Stimulated activated CD4-positive, alpha-beta T cell treated with anti-CD3 and anti-CD28 coated beads, Interleukin-1b, Interleukin-23, amount 100 ng/mL, for 1 hour (primary cell): ENCODE measurements at places on chromosomes 5 and 9.

- DNase-seq: no peak
These were observed 87.2 kb upstream of the IRX1 start for GRCh38 chr5:3508395-3508794.

- DNase-seq: no peak
These were observed 31.7 kb downstream of the SARDH start for GRCh38 chr9:133706307-133707050.

DNA sequence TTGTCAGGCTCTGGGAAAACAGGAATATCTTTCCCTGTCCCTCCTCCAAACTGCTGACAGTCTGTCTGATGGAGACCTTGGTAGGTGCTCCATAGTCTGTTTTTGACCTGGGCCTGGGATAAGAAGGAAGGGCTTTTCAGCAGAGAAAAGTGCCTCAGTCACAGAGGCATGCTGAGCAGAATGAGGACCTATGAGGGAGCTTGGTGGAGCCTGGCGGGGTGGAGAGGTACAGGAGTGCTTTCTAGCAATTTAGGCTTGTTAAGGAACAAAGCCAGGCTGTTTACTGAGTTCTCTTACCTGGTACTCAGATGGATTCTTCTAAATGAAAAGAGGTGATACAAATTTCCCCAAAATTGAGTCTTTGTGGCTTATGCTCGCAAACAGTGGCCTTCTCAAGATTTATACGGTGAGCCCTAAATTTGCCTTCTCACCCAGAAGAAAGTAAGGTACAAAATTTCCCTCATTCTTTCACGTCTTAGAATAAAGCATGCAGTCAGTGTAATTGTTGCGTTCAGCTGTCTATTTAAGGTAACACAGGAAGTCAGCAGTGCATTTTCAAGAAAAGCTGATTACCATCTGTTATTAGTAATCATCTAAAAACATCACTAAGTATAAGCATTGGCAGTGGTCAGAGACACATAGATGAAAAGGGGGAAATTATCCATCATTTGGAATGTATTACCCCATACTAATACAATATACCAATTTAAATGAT lies 28.6 kb upstream of the IL13 start:
- DNase-seq: no peak

GRCh38 chr5:400282-401145 lies 42.5 kb upstream of the EXOC3 start:
- DNase-seq: no peak

- no peak for DNase-seq
These were observed 58.6 kb downstream of the LHFPL2 start for GRCh38 chr5:78589923-78590322.

GRCh38 chr5:62568800-62569432 lies 9.7 kb upstream of the LRRC70 start:
- no peak for DNase-seq

GRCh38 chr9:37565661-37566618 lies 10.2 kb downstream of the FBXO10 start:
- no peak for DNase-seq

- DNase-seq: no peak
These were observed 66.6 kb upstream of the TAF11L2 start for GRCh38 chr5:17431272-17432050.

DNA sequence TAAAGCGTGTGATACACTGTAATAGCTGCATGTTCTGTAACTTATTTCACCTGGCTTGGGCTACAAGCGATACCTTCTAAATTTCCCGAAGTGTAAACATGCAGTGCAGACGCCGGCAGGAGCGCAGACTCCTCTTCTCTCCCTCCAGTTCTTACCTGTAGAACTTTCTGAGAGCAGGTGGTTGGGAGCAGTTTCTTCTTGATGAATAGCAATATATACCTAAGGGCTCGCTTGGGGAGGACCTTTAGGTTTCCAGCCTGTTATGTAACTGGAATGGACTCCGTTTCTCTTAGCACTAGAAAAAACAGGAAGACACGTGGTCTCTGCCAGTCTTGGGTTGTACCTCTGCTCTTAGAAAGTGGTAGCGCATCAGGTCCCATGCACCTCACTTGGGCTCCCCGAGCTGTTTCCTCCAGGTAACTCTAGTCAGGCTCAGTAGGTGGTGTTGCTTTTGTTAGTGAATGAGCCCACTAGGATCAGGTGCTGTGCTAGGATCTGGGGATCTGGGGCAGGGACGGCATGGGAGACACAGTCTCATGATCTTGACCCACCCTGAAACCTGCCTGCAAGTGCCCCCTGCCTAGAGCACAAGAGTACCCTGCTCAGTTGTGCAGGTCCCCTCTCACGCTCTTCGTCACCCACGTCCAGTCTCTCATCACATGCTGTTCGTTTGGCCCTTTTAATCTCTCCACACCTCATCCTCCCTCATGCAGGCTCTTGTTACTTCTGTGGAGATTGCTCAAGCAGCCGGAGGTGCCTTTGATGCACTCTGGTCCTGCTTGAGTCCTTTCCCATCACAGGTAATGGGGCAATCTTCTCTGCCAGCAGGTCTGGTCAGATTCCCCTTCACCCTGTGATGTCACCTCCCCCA lies 2.8 kb downstream of the TENT4A start:
- DNase-seq: no peak
